CD4-positive, alpha-beta T cell treated with Interleukin-6 at 100 ng/mL for 8 hours (primary cell): ENCODE measurements at places on chromosomes 1 and 21.

DNA sequence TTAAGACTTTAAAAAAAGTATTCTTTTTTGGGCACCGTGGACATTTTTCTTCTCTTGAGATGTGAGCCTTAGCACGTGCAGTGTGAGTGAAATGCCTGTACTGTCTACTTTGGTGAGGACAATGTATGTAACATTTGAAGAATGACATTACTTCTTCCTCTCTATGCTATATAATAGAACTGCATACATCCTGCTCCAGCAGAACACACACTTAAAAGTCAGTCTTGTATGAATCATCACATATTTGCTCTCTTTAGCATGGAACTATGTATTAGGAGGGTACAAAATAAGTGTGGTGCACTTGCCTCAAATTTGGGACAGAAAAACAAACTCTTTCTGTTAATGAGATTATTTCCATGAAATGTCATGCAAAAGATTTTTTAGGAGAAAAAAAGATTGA lies 358.4 kb upstream of the SGIP1 start:
- no peak for DNase-seq

GRCh38 chr21:29888437-29888836 lies 51.4 kb downstream of the GRIK1 start:
- no peak for DNase-seq

DNA sequence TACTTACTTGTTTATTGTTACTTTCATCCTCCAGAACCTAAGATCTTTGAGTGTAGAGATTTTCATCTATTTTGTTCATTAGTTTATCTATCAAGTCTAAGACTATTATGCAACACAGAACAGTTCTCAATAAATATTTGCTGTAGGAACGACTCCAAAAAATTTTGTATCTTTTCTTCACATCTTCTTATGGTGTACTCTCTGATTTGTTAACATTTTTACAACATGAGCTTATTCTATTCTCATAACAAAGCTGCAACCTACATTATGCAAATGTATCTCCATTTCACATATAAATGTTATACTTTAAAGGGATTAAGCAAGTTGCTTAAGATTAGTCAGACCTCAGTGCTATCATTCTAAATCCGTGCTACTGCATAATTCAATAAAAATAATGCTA lies 514.2 kb upstream of the ZP4 start:
- DNase-seq: no peak

DNA sequence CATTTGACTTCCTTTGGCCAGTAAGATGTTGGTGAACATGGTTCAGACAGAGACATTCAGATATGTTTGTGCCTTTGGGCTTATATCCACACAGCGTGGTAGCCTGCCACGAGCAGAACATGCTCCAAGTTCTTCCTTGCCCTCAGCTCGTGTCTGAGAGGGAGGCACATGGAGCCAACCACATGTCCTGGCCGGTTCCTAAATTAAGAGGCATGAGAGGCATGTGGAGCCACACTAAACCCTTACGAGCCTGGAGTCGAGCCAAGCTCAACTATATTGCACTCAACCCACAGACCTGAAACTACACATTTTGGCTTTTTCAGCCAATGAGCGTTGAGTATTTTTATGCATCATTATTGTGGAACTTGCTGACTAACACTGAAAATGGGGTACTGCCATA lies 133.7 kb upstream of the KCNK1 start:
- no peak for DNase-seq

GRCh38 chr1:29856340-29857114 lies 620.2 kb downstream of the PTPRU start:
- no peak for DNase-seq

- no peak for DNase-seq
Observed at GRCh38 chr1:39754026-39754570, 15.4 kb downstream of the PPIE start.
